Thymus (tissue), 14 donors: ENCODE measurements at places on chromosomes 3 and 15. TPM values are rescaled to one million over a fixed set of nuclear protein-coding genes. Genes with fewer than 3 reads are reported as not detected.

The IL12A gene
- 0.52 TPM for total RNA-seq

DNA sequence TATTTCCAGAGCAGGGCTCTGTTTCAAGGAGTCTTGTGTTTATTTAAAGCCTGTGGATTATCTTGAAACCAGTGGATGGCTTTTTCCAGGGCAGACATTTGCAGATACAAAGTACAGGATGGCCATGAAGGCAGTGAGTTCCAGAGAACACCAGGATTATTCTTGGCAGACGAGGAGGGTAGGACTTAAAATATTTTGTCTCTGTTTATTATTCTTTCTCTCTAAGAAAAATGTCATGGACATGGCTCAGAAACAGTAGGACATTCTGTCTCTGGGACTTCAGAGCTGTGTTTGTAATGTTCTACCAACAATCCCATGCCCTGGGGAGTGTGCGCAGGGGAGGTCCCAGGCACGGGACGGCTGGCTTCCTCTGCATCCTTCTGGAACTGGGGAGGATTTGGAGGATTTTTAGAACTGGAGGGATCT, 125.9 kb downstream of the ATP10A start:
- DNase-seq: no peak

DNA sequence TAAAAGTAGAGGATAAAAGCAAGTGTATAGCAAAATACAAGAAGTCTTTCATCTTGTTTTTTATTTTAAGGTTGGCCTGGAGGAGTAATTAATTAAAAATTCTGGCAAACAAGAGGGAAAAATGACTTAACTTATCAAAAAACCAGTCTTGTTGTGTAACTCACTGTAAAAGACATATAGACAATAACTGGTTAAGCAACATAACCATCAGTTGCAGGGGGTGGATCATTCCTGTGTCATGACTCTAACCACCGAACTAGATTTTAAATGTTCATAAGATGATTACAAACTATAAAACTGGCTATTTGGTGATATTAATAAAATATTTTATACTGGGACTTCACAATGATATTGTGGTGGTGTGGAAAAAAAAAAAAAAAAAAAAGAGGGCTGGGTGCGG, 130.6 kb downstream of the STAG1 start:
- no peak for DNase-seq

DNA sequence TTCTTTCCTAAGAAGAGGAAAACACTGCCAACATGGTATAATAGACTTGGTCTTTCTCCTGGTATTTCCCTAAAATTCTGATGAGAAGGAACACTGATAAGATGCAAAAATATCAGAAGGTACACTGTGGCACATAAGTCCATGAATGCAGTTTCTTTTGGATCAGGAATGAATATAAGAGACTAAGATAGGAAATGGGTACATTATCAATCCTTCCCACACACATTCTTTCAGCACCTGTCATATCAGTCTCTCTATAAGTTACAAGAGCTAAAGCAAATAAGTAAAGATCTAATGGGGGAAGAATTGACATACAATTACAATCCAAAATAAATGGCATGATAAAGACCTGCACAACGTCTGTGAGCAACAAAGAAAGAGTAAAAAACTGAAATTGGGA, 1101.0 kb downstream of the ROBO2 start:
- no peak for DNase-seq

The MESP2 gene
- 0.19 TPM for total RNA-seq

The PLA2G4B gene
- total RNA-seq: 1.9 TPM

DNA sequence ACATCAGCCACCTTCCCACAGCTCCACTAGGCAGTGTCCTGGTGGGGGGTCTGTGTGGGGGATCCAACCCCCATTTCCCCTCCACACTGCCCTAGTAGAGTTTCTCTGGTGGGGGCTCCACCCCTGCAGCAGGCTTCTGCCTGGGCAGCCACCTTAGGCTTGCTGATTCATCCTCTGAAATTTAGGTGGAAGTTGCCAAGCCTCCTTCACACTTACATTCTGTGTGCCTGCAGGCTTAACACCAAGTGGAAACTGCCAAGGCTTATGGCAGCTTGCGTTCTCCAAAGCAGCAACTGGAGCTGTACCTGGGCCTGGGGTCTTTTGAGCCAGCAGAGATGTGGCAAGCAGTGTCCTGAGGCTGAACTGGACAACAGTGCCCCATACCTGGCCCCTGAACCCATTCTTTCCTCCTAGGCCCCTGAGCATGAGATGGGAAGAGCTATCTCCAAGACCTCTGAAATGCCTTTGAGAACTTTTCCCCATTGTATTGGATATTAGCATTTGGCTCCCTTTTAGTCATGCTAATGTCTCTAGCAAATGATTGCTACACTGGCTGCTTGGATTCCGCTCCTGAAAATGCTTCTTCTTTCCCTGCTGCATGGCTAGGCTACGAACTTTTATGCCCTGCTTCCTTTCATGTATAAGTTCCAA, 32.5 kb downstream of the CPN2 start:
- no peak for DNase-seq

GRCh38 chr3:67305922-67306321, 307.8 kb downstream of the KBTBD8 start:
- DNase-seq: no peak

- no peak for DNase-seq
Measured at GRCh38 chr15:74383286-74383685, 15.8 kb upstream of the CYP11A1 start.

The MYZAP gene
- 2.5 TPM for total RNA-seq

The ABTB1 gene
- total RNA-seq: 7.6 TPM

DNA sequence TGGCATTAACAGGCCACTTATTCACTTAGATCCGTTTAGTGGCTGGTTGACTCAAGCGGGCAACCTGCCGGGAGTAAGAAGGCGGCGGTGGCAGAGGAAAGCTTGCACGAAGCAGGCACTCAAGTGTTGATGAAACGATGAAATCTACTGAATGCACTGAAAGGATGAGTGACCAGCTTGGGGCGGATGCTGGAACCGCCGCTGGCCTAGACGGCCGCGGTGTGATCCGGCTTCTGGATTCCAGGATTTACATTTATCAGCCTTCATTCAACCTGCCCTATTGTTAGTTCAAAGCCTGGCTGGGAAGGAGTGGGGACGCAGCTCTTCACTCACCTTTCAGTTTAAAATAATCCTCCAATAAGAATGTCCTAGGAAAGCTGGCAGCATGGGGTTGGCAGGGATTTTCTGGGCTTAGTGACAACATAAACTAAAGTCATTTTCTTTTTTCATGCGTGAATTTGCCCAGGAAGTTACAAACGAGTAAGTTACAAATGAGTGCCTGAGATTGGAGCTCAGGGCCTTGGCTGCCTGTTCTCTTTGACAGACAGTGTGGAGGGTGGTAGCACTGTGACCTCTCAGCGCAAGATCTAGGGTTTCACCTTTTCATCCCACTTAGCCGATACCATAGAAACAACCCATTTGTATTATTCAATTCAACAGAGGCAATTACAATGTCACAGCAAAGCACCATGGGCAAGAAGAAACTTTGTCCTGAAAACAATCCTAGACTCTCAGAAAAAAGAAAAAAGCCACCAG, 1.1 kb upstream of the PLCH1 start:
- DNase-seq: no peak

The SLC22A13 gene
- 0.09 TPM for total RNA-seq

DNA sequence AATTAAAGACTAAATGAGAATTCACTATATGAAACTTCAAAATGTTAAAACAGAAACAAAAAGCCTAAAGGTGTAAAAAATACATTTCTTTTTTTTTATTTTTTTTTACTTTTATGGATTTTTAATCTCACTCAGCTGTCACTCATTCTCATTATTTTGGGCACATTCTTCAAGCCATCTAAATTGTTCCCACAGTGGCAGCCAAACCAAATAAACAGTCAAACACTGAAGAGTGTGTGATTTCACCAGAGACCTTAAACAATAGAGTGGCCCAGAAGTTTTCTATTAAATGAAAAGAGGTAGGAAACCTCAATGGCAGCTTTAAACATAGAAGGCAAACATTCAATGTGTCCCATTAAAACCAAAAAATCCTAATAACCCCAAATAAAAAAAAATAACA, 616.1 kb downstream of the OTOL1 start:
- DNase-seq: no peak

The UROC1 gene
- 0.38 TPM for total RNA-seq

DNA sequence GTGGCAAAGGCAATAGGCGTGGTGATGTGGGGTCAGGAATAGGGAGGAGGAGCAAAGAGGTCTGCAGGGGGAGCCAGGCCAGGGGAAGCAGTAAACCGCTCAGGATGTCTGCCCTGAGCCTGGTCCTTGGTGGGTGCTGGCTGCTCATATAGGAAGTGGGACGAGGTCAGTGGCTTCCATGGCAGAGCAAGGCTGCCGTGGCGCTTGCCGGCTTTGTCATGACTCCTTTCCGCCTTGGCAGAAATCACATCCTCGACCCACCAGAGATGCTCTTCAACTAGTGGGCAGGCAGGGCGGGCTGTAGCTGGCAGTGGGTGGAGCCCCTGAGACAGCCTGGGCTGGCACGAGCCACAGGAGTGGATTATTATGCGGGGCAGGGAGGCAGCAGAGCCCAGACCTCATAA, 13.1 kb upstream of the SKOR1 start:
- DNase-seq: no peak

GRCh38 chr15:70494852-70495571, 268.3 kb downstream of the UACA start:
- no peak for DNase-seq

DNA sequence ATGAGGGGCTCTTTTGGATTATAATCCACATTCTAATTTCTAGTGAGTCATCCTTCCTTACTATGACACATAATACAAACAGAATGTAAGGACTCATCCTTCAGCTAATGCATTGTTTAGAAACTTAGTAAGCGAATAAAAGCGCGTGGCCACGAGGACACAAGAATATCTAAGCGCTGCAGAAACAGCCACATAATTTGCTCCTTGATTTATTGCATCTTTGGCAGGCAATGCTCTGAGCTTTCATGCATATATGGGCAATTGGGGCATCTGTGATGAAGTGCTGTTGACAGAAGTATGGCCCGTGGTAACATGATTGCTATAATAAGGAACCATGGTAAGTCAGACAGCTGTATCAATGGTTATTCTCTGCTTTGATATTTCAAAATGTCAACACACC, 191.3 kb upstream of the ZNF385D start:
- DNase-seq: no peak

DNA sequence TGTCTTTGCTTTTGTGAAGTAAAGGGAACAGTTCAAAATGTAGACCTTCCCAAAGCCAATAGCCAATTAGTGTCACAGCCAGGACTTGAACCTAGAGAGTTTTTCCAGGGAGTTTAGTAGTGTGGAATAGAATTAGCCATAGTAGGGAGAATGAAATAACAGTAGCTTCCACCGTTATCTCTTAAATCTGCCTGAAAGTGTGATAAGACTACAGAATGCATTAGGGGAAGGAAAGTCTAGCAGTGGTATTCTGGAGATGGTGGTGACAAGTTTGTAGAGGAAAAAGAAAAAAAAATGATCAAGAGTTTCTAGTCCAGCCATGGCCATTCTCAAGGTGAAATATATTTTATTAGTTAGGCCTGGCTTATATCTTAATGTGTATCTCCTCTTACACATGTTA, 13.8 kb downstream of the ATP11B start:
- no peak for DNase-seq

- no peak for DNase-seq
Measured at GRCh38 chr15:77889009-77889806, 188.3 kb downstream of the TBC1D2B start.

- no peak for DNase-seq
Measured at GRCh38 chr3:106167728-106168127, 298.9 kb upstream of the CBLB start.

GRCh38 chr15:69000725-69001503, 13.6 kb upstream of the NOX5 start:
- DNase-seq: no peak

GRCh38 chr3:54353946-54354345, 231.6 kb downstream of the CACNA2D3 start:
- DNase-seq: no peak
